ENCODE measurements at places on chromosomes 6 and 20.

GRCh38 chr20:62420846-62421715, 6.3 kb downstream of the RBBP8NL start:
- no peak for DNase-seq

- DNase-seq = no peak
These were observed 45.9 kb downstream of the PLAGL1 start for GRCh38 chr6:143961886-143962878.

DNA sequence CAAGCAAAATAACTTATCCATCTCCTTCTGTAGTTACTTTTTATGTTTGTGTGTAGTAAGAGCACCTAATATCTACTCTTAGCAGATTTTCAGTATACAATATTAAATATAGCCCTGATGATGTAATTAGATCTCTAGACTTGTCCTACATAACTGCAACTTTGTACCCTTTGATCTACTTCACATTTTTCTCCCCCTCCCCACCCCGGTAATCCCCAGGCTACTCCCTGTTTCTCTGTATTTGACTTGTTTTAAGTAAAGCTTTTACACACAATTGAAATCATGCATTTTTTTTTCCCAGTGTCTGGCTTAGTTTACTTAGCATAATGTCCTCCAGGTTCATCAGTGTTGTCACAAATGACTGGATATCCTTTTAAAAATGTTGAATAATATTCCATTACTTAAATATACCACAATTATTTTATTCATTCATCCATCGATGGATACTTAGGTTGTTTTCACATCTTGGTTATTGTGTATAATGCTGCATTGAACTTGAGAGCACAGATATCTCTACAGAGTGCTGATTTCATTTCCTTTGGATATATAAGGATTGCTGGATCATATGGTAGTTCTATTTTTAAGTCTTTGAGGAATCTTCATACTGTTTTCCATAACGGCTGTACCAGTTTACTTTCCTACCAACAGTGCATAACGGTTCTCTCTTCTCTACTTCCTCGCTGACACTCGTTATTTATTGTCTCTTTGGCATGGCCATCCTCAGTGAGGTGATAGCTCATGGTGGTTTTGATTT, 212.7 kb downstream of the CDKAL1 start:
- DNase-seq = no peak

DNA sequence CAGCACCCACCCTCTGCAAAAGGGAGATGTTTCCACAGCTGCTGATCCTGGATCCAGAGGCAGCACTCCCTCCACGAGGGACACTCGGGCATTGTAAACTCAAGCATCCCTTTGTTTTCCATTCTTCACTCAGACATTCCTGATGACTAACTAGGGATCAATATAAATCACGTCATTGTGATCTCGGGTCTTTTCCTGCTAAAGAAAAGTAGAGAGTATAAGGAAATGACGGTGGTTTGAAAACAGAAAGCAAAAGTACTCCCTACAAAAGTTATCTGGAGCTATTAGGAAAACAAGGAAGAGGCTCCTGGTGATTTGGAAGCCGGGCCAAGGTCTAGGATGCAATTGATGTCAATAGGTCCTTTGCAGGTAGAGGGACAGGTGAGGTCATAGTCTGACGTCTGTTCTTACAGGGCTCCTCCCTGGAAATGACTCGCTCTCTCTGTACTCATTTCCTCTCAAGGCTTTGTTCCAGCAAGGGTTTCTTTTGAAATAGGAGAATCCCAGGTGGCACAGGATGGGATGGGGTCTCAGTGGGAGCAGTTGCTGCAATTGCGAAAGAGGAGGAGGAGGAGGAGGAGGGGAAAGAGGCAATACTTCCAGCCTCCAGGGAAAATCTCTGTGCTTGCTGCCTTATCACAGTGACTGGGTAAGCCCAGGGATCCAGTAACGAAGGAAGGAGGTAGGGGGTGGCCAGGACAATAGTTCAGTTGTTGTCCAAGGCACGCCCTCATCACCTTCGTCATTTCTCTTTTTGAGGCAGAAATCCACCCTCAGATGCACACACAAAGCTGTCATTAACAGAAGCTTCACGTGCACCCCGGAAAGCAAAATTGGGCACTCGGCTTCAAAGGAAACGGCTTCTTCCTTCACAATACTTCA, 222.8 kb downstream of the LY86 start:
- DNase-seq = peak; percentile 23

DNA sequence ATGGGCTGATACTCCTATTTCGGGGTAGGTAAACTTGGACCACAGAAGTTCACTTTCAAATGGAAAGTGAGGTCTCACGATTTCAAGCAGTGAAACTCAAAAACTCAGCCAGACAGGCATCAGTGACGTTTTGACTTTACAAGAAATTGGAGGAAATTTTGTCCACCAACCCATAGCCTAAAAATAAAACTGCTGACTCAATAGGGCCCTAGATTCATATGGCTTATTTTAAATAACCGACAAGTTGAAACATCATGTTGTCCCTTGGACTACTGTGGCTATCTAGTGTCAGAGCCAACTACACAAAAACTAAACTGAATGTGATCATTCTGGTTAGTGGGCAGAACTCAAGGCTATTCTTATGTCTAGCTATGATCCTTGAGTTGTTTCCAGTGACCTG, 486.3 kb downstream of the GRIK2 start:
- no peak for DNase-seq

GRCh38 chr6:163191704-163192537, 222.6 kb upstream of the QKI start:
- no peak for DNase-seq

GRCh38 chr6:13089296-13089994, 238.9 kb downstream of the TBC1D7 start:
- no peak for DNase-seq
